ENCODE measurements at places on chromosomes 13 and 19.

GRCh38 chr13:76764429-76764828, 121.8 kb downstream of the KCTD12 start:
- no peak for DNase-seq

DNA sequence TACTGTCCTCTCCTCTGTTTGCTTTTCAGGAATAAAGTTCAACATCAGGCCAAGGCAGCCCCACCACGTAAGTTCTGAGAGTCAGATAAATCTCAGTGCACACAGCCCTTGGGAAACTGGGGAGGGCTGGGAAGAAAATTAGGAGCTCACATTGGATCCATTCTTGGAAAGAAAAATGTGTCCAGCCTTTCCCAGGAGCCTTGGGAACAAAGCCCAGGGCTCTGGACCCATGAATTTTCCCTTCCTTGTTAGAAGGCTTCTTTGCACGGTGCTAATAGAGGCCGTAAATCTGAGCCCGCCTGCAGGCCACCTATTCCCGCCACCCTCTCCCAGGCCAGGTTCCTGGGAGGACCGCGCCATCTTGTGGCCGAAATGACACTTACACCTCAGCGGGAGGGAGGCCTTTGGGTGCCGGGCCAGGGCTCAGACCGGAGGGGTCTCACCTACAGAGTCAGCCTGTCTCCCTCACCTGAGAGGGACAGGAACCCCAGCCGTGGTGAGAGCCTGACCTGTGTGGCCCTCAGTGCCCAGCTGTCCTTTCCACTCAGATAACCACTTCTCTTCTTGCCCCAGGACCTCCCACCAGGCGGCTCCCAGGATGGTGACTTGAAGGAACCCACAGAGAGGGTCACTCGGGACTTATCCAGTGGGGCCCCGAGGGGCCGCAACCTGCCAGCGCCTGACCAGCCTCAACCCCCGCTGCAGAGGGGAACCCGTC, 25.1 kb upstream of the KCTD15 start:
- DNase-seq: peak; percentile 58

GRCh38 chr13:106507560-106508274, 27.7 kb downstream of the EFNB2 start:
- DNase-seq: no peak

GRCh38 chr19:36060430-36060829, 5.7 kb downstream of the WDR62 start:
- no peak for DNase-seq

GRCh38 chr13:20131057-20131832, 29.6 kb downstream of the GJA3 start:
- no peak for DNase-seq

DNA sequence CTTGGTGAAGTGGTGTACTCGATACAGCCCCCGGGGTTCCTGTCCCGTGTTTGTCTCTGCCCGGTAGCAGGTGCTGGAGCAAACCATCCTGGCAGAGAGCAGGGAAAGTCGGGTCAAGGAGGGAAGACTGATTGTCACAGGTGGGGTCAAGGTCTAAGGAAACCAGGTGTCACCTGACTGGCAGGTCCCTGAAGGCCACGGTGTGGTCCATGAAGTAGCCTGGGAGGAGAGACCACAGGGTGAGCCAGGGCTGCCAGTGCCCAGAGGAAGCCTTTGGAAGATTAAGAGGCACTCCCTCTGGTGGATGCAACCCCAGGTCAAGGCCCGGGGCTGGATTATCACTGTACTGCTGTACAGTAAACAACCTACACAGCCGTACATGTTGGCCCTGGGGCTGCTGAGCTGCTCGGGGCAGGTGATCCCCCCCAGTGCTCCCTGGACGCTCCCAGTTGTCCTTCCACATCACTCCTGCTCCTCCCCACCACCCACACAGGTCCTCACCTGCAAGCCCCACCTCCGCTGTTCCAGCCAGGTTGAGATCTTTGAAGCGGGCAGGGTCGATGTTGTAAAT, 6.0 kb upstream of the CCER2 start:
- DNase-seq: no peak

- no peak for DNase-seq
Measured at GRCh38 chr19:10189616-10190015, 5.1 kb downstream of the DNMT1 start.

DNA sequence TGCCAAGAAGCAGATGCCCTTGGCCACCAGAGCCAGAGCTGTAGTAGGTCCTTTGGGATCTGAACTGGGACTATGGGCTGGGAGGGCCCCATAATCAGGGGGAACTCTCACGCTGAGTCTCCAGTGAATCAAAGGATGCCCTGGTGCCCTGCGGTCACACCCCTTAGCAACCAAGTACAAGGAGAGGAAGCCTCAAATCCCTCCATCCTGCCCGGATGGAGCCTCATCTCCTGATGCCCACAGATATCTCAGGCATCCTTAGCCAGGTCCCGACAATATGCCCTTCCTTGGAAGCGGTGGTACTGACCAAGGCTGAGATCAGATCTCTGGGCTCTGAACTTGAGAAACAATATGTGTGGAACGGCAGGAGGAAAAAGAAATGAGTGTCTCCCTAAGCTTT, 1.7 kb downstream of the PLEKHA4 start:
- no peak for DNase-seq

DNA sequence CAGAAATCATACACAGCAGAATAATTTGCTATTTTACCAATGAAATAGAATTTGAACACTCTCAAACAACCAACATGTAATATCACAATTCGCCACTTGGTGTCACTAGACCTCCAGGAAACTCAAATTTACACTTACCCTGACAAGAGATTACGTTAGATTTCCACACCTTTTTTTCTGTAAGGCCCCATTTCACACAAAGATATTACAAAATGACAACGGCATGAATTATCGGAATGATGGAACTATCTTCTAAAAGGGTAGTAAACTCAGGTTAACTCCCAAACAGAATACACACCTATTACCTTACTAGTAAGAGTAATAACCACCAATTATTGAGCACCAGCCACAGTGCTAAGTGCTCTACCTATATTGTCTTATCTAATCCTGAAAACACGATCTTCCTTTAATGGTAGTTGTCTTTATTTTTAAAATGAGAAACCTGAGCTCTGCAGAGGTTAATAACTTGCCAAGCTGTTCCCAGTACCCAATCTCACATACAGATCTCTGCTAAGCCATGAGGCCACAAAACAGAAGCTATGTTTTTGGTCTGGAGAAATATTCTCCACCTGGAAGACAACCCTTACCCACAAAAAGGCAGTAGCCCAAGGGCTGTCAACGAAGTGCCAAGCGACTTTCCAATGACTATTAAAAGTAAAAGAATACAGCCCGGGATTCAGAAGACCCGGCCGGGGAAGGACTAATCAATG, 152.4 kb downstream of the DCLK1 start:
- peak; percentile 50 for DNase-seq

DNA sequence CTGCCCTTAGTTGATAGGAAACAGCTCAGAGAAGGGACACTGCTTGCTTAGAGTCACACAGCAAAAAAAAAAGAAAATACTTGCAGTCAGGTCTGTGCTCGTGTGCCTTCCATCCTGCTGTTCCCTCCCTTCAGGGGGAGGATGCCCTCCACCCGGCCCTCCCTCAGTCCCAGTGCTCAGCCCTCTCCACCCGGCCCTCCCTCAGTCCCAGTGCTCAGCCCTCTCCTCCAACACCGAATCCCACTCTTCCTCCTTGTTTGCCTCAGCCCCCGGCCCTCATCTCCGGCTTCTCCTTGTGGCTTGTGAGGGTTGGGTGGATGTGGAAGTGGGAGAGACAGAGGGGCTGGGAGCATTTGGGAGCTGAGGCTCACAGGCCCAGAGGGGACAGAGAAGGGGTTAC, 5.8 kb downstream of the TFPT start:
- DNase-seq: no peak

DNA sequence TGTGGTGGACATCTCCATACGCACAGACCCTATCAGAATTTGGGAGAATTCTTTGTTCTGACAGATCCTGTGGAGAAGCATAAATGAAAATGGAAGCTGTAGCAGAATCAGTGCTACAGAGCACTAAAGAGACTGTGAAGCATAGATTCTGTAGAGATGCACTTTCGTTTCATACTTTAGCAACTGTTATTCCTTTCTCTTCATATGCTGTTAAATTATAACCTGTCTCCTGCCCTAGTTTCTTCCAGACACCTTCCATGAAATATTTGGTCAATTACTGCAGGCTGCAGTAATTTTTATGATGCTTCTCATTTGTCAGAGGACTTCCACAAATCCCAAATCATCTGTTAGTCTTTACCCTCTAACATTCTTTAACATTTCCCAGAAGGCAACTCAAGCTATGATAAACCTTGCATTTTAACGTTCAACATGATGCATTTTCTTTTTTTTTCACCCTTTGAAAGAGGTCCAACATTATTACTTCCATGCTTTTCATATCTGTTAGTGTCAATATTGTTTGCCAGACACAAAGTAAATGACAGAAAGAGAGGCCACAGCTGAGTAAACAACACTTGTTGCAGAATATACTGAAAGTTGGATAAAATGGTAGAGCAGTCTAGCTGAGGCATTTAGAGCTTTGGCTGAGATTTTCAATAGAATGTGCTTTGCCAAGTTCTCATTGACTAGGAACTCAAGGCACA, 412.7 kb downstream of the LMO7 start:
- DNase-seq: no peak

GRCh38 chr13:52411629-52412028, 5.7 kb upstream of the THSD1 start:
- no peak for DNase-seq

DNA sequence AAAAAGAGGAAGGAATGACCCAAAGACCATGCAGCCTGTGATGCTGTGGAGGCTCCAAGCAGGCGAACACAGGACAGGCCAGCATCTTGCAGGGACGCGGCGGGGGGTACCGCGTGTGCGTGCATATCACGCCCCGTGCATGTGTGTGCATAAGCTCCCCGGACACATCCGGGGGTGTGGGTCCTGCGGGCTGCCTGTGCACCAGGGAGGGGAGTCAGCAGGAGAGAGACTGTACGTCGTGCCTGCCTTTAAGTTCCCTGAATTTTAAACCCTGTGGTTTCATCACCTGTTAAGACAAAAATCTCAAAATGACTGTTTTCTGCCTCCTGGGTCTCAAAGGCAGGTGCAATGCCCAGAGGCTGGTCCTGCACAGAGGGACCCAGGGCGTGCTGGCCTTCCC, 16.6 kb downstream of the ADAT3 start:
- no peak for DNase-seq
